ENCODE measurements at places on chromosomes 7 and 10. TPM values are rescaled to one million over a fixed set of nuclear protein-coding genes. Genes with fewer than 3 reads are reported as not detected.

Gene PLAU
- total RNA-seq, result 1.1 TPM

Gene HOGA1
- total RNA-seq, result not detected

Gene SAMD9L
- total RNA-seq, result 102 TPM

Gene TUBAL3
- not detected for total RNA-seq

- DNase-seq, result no peak
- H3K27ac ChIP-seq, result no peak overlapping the region
- H3K27me3 ChIP-seq, result no peaks in the 10 kb centered on the region
- no peaks in the 10 kb centered on the region for H3K36me3 ChIP-seq
- H3K4me3 ChIP-seq, result no peak overlapping the region
Observed at GRCh38 chr10:126210051-126210651, 178.1 kb downstream of the ADAM12 start.

DNA sequence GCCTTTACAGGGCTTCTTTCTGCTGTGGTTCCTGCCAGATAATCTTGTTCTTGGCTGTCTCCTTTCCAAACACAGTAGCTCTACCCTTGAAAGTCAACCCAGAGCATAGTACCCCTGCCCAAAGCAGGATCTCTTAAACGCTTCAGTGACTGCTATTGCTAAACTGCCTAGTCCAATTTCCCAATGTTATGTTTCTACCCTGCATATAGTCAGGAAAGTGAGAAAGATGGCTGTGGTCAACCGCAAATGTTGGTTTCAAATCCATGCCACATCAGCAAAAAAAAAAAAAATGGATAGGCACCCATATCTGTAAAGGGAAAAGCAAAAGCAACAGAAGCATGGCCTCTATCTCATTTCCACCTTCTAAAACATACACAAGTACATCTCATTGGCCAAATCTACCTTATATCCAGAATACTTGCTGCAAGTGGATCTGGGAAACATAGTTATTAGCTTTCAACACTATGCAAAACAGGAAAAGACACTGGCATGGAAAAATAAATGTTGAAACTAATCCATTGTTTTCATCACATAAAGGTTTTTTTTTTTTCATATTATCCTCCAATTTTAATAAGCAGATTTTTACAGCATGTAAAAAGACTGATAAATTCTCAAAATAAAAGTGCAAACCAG is 59.8 kb downstream of the DNAJC1 start:
- no peak overlapping the region for H3K4me3 ChIP-seq
- no peak overlapping the region for H3K27ac ChIP-seq
- H3K36me3 ChIP-seq, result peaks cover 10% of the 10 kb centered on the region
- no peaks in the 10 kb centered on the region for H3K27me3 ChIP-seq
- no peak for DNase-seq

GRCh38 chr7:55469271-55469681 is 103.0 kb downstream of the VOPP1 start:
- peak overlapping the region; percentile 52 for H3K27ac ChIP-seq
- peak; percentile 36 for DNase-seq
- peaks cover 34% of the 10 kb centered on the region for H3K4me1 ChIP-seq
- no peaks in the 10 kb centered on the region for H3K27me3 ChIP-seq
- H3K4me3 ChIP-seq, result no peak overlapping the region

DNA sequence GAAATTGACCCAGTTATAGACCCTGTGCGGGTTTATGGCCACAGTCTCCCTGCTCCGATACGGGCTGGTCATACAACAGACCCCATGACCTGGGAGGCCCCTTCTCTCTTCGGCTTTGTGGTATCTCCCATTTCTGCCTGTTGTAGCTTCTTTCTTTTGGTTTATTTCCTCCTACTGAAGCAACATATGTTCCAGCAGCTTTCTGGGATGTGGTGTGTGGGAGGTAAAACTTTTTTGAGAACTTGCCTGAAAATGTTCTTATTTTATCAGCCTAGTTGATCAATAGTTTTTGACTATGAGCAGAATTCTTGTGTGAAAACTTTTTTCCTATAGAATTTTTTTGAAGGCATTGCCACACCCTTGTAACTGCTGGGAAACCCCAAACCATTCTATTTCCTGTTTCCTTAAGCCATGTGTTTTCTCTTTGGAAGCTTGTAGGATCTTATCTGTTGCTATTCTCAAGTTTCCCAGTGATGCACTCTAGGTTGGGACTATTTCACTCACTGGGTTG is 80.0 kb downstream of the DAGLB start:
- H3K4me1 ChIP-seq, result peaks cover 8% of the 10 kb centered on the region
- no peak overlapping the region for H3K4me3 ChIP-seq
- H3K36me3 ChIP-seq, result no peaks in the 10 kb centered on the region
- H3K27me3 ChIP-seq, result no peaks in the 10 kb centered on the region

- no peak overlapping the region for H3K4me3 ChIP-seq
- H3K36me3 ChIP-seq, result peaks cover 7% of the 10 kb centered on the region
- peaks cover 11% of the 10 kb centered on the region for H3K27me3 ChIP-seq
- peaks cover 38% of the 10 kb centered on the region for H3K4me1 ChIP-seq
- DNase-seq, result no peak
- no peak overlapping the region for H3K27ac ChIP-seq
Observed at GRCh38 chr10:1148855-1149605, 92.8 kb downstream of the WDR37 start.

GRCh38 chr10:79266543-79267312 is 80.5 kb upstream of the PPIF start:
- peaks cover 6% of the 10 kb centered on the region for H3K36me3 ChIP-seq
- H3K4me3 ChIP-seq, result no peak overlapping the region
- H3K27ac ChIP-seq, result peak overlapping the region; percentile 76
- DNase-seq, result no peak
- peaks cover 47% of the 10 kb centered on the region for H3K4me1 ChIP-seq

DNA sequence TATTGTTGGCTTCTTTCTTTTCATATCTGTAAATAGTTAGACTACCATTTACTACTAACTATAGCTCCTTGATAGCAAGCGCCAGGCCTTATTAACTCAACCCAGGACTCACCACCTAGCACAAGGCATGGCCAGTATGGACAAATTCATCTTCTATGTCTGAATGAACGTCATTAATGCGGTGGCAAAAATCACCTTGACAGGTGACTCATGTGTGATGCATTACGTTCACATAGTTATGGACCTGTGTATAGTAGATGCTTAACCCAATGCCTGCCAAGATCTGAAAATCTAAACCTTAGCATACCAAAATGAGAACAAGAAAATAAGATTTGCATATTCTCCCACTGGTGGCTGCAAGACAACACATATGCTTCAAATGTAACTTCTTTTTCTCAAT is 300.8 kb downstream of the PARD3 start:
- DNase-seq, result no peak
- H3K36me3 ChIP-seq, result no peaks in the 10 kb centered on the region
- no peak overlapping the region for H3K4me3 ChIP-seq
- no peaks in the 10 kb centered on the region for H3K27me3 ChIP-seq

GRCh38 chr7:77498659-77499379 is 38.3 kb upstream of the PTPN12 start:
- no peak for DNase-seq
- no peaks in the 10 kb centered on the region for H3K36me3 ChIP-seq
- H3K4me1 ChIP-seq, result no peaks in the 10 kb centered on the region

DNA sequence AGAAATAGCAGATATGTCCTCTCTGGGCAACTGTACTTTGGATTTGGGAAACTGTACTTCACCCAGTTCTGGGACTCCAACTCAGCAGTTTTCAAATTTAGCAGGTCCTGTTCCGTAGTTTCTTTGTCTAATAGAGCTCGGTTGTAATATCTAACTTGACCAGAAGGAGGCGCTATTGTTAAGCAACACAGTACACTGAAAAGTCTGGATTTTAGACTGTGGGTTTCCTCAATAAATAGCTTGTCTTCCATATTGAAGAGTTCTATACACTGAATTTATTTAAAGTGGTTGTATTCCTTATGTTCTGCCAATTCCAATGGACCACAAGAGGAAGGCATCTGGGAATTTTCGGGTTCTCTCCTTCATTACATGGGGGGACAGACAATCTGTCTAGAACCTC is 39.8 kb downstream of the ELFN1 start:
- no peaks in the 10 kb centered on the region for H3K4me1 ChIP-seq
- no peaks in the 10 kb centered on the region for H3K27me3 ChIP-seq
- H3K4me3 ChIP-seq, result no peak overlapping the region
- peaks cover 2% of the 10 kb centered on the region for H3K36me3 ChIP-seq
- no peak overlapping the region for H3K27ac ChIP-seq

DNA sequence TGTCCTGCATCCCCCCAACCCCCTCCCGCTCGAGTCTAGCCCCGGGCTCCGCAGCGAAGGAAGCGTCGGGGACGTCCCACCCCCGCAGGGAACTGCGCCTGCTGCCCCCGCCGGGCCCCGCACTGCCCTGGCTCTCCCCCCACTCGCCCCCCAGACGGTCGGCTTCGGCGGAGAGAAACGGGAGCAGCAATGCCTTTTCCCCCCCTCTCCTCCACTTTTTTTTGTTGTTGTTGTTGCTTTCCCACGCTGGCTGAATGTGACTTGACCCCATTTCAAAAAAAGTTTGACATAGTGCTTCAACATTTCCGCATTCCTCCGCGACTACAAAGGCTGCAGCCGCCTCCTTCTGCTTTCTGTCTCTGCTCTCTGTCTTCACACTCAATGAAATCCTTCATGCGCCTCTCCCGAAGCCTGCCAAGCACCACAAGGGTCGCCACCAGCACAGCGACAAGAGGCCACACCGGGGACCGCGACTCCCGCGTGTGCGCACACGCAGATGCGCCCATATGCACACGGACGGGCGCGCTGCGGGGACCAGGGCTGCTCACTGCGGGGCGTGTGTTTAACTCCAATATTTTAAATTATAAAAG is 1.0 kb downstream of the CDK6 start:
- peaks cover 36% of the 10 kb centered on the region for H3K36me3 ChIP-seq
- H3K27ac ChIP-seq, result peak overlapping the region; percentile 82
- H3K4me3 ChIP-seq, result peak overlapping the region; percentile 88
- peak; percentile 64 for DNase-seq
- H3K27me3 ChIP-seq, result peaks cover 18% of the 10 kb centered on the region

GRCh38 chr10:86229811-86230556 is 136.6 kb downstream of the GRID1 start:
- H3K27me3 ChIP-seq, result no peaks in the 10 kb centered on the region
- no peaks in the 10 kb centered on the region for H3K36me3 ChIP-seq
- no peak for DNase-seq
- H3K27ac ChIP-seq, result no peak overlapping the region
- no peak overlapping the region for H3K4me3 ChIP-seq

- H3K27ac ChIP-seq, result no peak overlapping the region
- DNase-seq, result no peak
- no peak overlapping the region for H3K4me3 ChIP-seq
- H3K36me3 ChIP-seq, result no peaks in the 10 kb centered on the region
Observed at GRCh38 chr7:88867158-88867557, 71.6 kb upstream of the TEX47 start.
